GM23248 (cell line): ENCODE measurements at places on chromosomes 3 and 15.
A peak's percentile ranks its signal among the peaks of the same experiment; 100 is the strongest.

GRCh38 chr15:39364721-39365120 lies 216.2 kb upstream of the THBS1 start:
- peak; percentile 54 for DNase-seq

GRCh38 chr3:125624341-125624740 lies 29.0 kb upstream of the OSBPL11 start:
- DNase-seq, result no peak

DNA sequence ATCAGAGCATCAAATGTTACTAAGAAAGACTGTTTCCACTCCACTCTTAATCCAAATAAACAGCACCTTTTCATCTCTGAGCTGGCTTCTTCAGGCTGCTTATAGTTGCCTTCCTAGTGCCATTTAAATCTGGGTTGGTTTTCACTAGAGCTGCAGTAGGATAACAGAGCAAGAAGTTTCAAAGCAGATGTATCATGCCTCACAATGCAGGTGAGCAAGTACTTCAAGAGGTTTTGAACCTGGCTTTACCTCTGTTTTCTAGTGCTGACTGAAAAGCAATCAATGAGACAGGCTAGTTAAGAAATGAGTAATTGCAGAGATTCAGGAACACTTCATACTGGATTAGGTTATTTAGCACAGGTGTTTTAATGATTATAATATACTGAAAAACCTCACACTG lies 147.7 kb upstream of the SATB1 start:
- DNase-seq, result no peak

- no peak for DNase-seq
These were observed 32.8 kb downstream of the CYFIP1 start for GRCh38 chr15:22947101-22948000.

DNA sequence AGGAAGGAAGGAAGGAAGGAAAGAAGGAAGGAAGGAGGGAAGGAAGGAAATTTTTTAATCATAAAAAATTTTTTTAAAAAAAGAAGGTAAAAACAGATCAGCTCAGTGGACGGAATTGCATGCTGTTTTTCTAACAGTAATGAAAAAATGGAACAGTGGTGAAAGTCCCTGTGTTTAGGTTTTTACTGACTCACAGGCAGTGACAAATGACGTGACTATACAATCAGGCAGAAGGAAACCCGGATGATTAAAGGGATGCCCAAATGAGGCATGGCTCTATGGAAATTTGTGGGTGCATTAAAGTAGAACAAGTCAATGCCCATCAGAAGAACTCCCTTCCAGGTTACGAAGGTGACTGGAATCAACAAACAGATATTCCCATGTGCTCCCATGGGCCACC lies 135.0 kb downstream of the IMPG2 start:
- no peak for DNase-seq

DNA sequence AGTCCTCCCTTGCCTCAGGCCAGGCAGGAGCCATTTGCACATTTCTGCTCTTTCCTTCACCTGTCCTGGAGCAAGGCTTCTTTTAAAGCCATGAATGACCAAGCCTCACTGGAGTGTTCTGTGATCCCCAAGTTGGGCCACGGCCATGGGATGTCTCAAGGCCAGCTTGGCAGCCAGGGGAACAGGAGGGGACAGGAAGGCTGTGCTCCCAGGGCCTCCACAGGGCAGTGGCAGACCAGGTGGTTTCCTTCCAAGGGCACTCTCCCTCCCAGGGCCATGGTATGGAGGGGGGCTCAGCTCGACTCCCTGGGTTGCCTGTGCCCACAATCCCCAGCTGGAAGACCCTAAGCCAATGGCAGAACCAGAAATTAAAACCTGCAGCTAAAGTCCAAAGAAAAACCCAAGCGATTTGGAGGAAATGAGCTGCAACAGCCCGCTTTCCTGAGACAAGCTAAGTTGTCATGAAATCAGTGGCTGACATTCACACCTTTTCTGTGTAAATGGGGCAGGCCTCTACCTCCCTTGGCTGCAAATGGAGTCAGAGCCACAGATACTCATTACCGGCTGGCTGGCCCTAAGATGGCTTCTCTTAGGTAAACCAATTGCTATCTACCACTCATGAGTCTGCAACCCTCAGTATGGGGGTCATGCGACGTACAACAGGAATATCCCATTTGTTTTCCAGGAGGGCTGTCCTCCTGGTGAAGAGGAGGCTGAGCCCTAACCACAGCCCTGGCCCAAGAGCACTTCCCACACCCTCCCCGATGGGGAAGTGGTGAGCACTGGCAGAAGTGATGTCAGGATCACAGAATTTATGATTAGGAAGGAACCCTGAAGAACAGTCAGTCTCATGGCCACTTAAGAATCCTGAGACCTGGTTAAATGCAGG lies 83.3 kb downstream of the SNRK start:
- no peak for DNase-seq

GRCh38 chr15:36808411-36809160 lies 229.2 kb downstream of the CDIN1 start:
- DNase-seq, result no peak

- DNase-seq, result peak; percentile 68
These were observed 249.3 kb upstream of the FEZF2 start for GRCh38 chr3:62622553-62623174.

DNA sequence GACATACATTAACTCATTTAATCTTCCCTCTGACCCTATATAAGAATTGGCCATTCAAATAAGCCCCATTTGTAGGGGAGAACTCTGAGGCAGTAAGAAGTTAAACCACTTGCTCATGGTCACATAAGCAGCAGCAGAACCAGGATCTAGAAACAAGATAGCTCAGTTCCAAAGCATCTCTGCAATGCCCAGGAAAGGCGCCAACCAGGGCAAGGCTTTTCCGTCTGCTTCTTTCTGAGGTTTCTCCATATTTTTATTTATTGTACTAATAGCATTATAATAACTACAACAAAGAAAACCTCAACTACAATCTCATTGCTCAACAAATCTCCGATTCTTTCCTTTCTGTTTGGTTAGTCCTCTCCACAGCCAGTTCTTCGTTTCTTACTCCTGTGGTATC lies 4.3 kb upstream of the UBE2E2 start:
- DNase-seq, result peak; percentile 74

DNA sequence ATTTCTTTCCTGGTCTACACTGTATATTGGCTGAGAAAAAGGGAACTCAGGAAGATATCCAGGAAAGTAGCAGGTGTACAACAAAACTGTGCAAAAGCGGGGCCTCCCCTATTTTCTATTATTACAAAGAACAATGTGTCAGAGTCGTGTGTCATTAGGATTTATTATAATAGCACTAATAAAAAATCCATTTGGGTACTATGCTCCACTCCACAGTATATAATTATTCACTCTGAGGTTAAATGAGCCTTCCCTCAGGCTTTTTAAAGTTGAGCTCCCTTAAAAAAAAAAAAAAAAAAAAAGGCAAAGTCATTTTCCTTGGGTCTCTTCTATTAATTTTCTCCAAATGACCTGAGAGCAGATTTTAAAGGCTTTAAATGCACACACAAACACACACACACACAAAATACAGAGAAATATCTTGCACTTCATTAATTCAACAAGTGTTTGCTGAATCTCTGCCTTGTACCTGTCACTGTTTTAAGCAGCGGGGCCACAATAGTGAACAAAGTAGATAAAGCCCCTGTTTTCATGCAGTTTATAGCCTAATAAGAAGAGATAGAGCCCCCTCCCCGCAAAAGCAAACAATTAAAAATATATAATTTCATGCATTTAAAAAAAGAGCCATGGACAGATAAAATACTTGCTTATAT lies 1.3 kb upstream of the DPP8 start:
- no peak for DNase-seq

DNA sequence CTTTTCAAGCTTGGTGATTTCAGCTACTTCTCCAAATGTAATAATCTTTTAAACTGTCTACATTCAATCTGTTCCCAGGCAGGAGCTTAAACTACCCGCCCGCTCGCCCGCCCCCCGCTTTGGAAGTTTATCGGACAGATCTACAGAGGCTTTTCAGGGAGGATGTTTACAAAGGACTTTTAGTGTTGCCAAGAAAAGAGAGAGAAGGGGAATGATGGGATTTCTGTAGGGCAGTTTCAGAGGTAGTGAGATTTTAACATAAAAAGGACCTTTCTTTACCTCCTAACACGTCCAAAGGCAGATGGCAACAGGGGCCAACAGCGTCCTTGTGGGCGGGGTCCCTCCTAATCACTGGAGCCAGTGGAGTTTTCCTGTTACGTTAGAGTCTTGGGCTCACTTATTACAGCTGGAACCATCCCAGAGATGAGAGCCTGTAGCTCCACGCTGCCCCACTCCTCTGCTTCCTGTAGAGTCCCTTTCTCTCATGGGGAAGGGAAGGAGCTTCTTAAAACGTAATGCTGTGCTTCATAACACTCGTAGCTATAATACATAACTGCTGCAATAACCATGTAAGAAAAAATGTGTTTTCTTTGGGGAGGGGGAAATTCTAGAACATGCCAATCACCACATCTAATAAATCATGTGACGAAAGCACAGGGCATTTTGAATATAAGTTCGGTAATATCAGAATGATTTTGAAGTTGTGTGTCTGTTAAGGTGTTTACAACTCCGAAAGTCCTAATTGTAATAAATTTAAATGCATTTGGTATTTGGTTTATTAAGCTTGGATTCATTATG lies 30.9 kb downstream of the HES1 start:
- peak; percentile 7 for DNase-seq

DNA sequence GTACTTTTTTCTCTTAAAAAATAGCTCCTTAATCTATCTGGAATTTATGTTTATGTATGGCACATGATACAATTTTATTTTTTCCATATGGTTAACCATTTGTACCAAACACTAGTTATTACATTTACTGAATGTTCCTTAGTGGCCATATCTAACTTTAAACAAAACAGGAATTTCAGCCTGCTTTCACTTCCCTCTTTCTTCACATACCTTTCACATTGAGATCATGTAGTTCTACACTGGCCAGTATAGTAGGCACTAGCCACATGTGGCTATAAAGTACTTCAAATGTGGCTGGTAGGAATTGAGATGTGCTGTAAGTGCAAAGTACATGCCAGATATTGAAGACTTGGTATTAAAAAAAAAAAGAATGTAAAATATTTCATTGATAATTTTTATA lies 4.7 kb upstream of the RYK start:
- no peak for DNase-seq

GRCh38 chr3:70919091-70919490 lies 606.7 kb upstream of the MDFIC2 start:
- DNase-seq, result no peak
